GM04503 (cell line): ENCODE measurements at places on chromosomes 3 and 15.

DNA sequence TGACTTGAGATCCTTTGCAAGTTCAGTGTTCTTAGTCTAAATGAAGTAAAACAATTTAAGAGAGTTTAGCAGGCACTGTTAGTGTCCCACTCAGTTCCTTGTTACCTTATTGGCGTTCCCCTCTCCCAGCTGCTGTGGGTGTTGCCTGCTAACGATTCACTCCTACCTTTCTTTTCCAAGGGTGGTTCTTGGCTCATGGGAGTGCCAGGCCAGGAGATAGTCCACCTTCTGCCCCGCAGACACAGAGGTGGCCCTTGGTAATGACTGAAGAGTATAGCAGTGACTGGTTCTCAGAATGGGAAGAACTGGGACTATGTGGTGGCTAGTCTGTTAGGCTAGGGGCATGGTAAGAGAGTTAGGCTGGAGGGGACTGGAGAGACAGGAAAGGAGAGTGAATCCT lies 240.4 kb downstream of the EDEM1 start:
- DNase-seq = no peak

DNA sequence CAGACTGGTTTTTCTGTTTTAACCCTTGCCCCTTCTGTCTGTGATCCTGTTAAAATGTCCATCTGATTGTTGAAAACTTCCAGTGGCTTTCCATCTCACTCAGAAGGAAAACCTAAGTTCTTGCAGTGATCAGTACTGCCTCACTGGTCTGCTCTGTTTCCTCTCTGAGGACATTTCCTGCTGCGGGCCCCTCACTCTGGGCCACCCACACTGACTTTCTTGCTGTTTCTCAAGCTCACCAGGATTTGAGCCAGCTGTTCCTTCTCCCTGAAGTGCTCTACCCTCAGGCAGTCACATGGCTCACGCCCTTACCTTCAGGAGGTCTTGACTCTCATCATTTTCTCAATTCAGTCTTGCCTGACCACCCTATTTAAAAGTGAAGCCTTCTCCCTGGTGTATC lies 1.8 kb downstream of the GRK7 start:
- no peak for DNase-seq

DNA sequence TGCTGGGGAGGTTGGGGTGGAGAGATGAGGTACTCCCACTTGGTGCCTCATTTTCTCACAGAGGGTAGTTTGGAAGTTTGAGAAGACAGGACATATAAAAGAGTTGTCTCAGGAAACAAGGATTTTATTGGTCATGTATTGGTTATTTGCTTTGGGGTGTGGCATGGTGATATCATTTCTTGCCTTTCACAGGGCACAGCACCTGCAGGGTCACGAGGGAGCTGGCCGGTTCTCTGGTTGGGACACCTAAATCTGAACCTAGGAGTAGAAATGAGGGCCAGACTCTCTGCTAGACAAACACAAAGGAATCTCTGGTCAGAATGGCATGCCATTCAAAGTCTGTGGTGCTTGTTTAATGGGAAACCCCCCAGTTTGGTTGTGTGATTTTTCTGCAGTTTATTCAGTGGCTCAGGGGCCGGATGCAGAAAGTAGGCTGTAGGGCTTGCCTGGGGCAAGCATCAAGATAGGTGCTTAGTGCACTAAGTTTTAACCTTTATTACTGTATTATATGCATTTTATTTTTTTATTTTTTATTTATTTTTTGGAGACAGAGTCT lies 237.7 kb upstream of the EIF1B start:
- DNase-seq = no peak

GRCh38 chr15:62886431-62887071 lies 156.0 kb upstream of the TPM1 start:
- no peak for DNase-seq

GRCh38 chr3:99755831-99756230 lies 61.8 kb upstream of the CMSS1 start:
- no peak for DNase-seq

DNA sequence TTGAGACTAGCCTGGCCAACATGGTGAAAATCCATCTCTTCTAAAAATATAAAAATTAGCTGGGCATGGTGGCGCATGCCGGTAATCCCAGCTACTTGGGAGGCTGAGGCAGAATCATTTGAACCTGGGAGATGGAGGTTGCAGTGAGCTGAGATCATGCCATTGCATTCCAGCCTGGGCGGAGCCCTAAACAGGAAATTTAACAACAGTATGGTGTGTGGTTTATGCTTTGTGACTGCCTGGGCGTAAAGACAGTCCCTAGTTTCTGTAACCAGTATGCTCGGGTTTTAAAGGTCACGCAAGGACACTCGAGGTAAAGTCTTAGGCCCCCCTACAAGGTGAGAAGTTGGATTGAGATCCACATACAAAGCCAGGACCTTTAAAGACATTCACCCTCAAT lies 43.3 kb downstream of the USP50 start:
- DNase-seq = no peak

DNA sequence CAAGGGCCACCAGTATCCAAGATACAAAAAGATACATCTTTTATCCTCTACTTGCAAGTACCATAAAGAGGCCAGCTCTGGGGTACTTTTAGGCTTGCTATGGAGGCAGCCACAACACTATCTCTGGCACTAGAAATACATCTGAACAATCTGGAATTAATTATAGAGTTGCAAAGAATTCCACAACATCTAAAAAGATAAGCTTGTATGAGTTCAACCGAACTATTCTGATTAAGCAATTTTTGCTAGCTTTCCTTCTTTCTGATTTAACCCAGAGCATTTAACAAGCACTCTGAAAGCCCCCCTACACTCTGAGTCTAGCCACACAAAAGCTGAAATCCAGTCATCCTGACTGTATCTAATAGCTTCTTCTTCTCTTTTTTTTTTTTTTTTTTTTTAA lies 95.4 kb downstream of the FRMD5 start:
- DNase-seq = peak; percentile 43

GRCh38 chr3:68731921-68732320 lies 200.4 kb downstream of the TAFA4 start:
- no peak for DNase-seq

DNA sequence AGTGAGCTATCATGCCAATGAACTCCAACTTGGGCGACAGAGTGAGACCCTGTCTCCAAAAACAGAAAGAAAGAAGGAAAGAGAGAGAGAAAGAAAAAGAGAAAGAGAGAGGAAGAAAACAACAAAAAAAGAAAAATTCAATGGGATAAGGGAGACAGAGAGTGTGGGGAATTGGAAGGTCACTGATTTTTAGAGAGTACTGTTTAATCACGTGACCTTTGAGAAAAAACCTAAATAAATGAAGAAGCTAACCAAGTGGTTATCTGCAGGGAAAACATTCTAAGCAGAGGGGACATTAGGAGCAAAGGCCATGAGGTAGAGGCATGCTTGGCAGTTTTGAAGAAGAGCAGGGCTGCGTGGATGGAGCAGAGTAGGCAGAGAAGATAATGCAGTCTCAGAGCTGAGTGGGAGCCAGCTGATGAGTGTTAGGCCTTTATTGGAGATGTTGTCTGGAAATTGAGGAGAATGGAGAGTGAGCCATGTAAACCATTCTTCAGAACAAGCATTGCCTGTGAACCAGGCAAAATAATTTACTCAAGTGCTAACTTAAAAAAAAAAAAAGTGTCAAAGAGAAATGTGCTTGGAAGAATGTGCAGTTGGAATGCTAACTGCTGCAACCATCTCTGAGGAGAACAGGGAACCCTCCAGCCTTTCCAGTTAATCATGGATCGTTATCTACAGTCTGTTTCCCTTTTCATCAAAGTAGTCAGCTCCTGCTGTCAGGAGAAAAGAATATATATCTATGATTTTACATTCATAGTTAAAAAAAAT lies 377.3 kb upstream of the SEMA6D start:
- DNase-seq = no peak

GRCh38 chr15:69869881-69870505 lies 227.7 kb downstream of the TLE3 start:
- no peak for DNase-seq

- no peak for DNase-seq
These were observed 179.6 kb downstream of the TBC1D2B start for GRCh38 chr15:77897896-77898406.

DNA sequence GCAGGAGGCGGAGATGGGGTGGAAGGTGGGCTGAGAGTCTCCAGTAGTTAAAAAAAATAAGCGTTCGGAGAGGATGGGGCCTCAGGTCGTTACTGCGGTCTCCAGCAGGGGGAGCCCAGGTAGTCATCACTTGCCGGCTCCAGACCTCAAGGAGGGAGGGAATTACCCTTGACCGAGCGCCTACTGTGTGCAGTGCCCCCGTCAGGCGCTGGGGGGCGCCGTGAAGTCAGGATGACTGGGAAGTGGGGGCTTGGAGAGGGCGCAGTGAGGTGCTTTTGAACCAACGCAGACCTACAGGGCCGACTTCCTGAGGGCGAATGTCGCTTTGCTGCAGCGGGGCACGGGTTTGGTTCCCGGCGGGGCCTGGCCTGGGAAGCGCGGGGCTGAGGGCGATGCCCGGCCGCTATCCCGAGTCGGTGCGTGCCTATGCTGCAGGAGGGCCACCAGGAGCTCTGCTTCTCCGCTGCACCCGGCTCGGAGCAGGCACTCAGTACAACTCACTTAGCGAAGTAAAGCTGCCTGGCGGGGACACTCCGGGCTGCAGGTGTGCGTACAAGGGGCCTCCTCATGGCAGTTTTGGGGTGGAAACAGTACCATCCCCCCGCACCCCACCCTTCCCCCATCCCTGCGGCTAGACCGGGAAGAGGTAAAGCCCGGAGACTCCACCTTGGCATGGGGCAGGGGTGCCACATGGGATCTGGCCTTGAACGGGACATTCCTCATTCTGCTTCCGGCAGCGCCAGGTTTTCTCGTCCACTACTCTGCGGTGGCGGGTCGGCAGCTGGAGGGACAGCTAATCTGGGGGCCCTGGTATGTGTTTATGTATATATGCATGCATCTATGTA lies 79.8 kb downstream of the RHCG start:
- DNase-seq = no peak

DNA sequence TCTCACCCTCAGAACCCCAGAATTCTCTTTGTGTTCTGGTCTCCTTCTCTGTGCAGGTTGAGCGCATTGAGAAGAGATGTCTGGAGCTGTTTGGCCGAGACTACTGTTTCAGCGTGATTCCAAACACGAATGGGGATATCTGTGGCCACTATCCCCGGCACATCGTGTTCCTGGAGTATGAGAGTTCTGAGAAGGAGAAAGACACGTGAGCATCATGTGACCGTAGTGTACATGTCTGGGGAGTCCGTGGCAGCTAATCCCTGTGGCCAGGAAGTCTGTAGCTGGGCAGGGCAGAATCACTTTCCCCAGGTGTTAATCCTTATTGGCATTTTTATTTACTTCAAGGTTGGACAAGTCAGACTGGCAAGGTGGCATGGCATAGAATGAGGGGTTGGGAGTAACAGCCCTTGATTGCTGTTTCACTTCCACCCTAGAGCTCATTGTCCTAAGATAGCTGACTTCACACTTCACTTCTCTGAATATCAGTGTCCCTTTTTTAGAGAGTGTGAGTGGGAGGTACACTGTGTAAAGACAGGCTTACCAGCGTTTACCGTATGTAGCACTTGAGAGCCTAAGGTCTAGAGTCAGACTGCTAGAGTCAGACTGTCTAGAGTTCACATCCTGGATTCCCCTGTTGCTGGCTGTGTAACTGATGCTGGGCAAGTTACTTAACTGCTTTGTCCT lies 4.4 kb downstream of the MTMR14 start:
- no peak for DNase-seq

GRCh38 chr3:19471138-19471537 lies 322.8 kb downstream of the KCNH8 start:
- no peak for DNase-seq

DNA sequence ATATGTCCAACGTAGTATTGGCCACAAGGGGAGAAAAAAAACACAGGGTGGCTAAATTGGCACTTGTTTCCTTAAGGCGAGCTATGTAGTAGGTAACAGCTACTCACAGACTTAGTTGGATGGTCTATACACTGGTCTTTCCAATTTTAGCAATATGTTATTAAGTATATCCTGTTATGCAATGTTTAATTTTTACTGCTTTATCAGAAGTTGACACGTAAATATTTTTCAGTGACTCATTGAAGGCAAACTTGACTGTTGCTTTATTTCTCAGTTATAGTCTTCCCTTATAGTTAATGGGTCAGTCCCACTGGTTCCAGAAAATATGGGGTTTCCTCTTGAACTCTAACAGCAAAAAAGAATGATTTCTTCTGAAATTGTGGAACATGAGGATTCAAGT lies 46.5 kb downstream of the ADPGK start:
- no peak for DNase-seq

DNA sequence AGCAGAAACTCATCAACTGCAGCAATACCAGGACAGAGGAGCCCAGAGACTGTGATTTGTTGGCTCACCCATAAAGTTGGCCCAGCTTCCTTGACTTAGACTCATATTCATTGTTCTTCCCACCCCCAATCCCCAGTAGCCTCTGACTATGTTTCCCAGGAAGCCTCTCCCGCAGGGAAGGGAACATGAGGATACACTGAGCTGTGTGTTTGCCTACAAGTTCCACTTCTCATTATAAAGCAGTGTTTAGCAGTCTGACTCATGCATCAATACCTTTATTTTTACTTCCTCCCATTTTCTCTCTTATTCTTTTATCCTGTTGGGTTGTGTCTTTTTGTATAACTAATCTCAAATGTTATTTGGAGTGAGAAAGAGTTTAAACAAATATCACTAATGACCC lies 111.6 kb upstream of the PHLDB2 start:
- DNase-seq = no peak

- DNase-seq = no peak
These were observed 173.2 kb downstream of the KCNAB1 start for GRCh38 chr3:156293566-156293965.

DNA sequence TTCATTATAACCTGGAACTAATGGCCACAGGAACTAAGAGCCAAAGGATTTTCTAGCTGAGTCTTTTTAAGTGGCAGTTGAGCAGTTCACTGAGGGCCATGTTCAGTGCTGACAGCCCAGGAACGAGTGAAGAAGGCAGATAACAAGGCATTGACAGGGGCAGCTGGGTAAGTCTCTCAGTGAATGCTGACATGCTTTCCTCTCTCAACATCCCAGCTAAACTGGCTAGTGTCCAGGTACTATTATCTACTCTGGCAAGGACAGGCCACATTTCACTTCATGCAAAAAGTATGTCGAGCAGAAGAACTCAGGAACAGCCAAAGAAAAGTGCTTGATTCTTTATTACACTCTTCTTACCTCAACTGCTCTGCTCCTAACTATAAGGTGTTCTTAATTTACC lies 515.9 kb downstream of the NLGN1 start:
- no peak for DNase-seq

GRCh38 chr15:99895956-99896311 lies 162.7 kb upstream of the LYSMD4 start:
- DNase-seq = no peak

DNA sequence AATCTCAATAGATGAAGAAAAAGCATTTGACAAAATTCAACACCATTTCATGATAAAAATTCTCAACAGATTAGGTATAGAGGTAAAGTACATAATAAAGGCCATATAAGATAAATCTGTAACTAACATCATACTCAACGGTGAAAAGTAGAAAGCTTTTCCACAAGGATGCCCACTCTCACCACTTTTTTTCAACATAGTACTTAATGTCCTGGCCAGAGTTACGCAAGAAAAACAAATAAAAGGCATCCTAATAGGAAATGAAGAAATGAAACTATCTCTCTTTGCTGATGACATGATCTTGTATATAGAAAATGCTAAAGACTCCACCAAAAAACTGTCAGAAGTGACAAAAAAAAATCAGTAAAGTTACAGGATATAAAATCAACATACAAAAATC lies 33.0 kb downstream of the THBS1 start:
- DNase-seq = no peak

- no peak for DNase-seq
These were observed 37.3 kb upstream of the LEKR1 start for GRCh38 chr3:156788846-156789245.
